ENCODE measurements at places on chromosomes 2 and 18. TPM values are rescaled to one million over a fixed set of nuclear protein-coding genes. Genes with fewer than 3 reads are reported as not detected.

DNA sequence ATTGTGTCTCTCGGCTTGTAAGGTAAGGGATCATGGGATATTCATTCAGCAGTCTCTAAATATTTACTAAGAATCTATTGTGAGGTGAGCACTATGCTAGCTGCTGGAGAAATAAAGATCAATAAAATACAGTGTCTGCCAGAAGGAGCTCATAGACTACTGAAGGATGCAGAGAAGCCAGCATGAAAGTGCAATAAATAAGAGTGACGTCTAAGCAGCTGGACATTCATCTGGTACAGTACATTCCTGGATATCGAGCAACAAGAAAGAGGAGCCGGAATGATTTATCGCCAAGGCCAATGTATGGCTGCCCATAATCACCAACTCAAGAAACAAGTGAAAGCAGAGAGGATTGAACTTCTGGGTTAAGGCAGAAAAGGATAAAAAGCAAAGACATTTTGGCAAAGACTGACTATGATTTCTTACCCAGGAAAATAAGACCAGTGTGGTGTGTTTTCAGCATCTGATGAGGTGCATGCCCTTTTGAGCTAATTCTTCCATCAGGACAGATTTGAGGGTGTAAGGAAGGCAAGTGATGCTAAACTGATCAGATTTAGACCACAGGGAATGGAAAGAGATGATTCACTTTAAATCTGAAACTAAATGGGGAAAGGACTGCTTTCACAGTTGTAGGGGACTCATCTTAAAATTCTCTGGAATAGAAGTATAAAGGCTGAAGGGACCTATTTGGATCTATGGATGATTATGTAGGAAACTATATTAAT is 18.7 kb upstream of the LMAN1 start:
- H3K27me3 ChIP-seq: peaks cover 9% of the 10 kb centered on the region
- no peaks in the 10 kb centered on the region for H3K4me1 ChIP-seq
- no peak for DNase-seq
- H3K36me3 ChIP-seq: peaks cover 2% of the 10 kb centered on the region

SNORC gene
- 4.0 TPM for total RNA-seq

DNA sequence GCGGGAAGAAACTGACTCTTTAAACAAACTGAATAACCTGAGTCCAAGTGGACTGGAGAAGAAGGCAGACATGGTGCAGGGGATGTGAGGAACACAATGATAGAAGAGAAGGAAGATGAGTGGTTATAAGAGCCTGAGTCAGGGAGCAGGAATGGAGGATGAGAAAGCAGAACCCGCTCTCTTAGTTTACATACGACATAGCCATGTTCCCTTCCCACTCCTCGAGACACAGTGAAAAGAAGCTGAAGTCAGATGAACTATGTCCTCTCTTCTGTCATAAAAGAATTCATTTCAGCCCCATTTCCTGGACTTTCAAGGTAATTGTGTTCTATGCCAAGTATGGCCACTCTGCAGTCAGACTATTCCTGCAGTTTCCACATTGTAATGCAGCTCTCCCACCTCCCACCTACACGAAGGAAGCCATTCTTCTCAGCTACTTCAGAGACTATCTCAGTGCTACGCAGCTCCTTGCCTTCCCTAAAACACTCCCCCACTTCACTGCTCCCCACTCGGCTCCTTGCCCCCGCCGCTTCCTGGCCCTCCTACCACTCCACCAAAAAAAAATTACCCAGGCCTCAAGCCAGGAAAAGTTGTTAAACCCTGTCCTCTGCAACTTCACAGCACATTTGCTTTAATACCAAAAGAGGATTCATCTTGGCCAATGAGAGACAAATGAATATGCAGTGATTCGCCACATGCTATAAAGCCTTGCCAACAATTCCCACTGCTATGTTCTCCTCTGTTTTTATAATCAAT is 323.4 kb upstream of the EPHA4 start:
- DNase-seq: no peak
- no peaks in the 10 kb centered on the region for H3K27me3 ChIP-seq
- H3K4me1 ChIP-seq: no peaks in the 10 kb centered on the region
- H3K36me3 ChIP-seq: no peaks in the 10 kb centered on the region
- H3K27ac ChIP-seq: no peak overlapping the region
- no peak overlapping the region for H3K4me3 ChIP-seq

- peaks cover 44% of the 10 kb centered on the region for H3K27me3 ChIP-seq
- no peak overlapping the region for H3K4me3 ChIP-seq
- no peak overlapping the region for H3K27ac ChIP-seq
- no peak for DNase-seq
Measured at GRCh38 chr2:233925402-233925801, 8.2 kb downstream of the TRPM8 start.

NYAP2 gene
- total RNA-seq: 0.05 TPM

- H3K4me1 ChIP-seq: no peaks in the 10 kb centered on the region
- H3K4me3 ChIP-seq: no peak overlapping the region
- no peak for DNase-seq
- peaks cover 3% of the 10 kb centered on the region for H3K27me3 ChIP-seq
- no peaks in the 10 kb centered on the region for H3K36me3 ChIP-seq
Measured at GRCh38 chr2:29401994-29402393, 286.8 kb downstream of the CLIP4 start.

- DNase-seq: no peak
- no peak overlapping the region for H3K27ac ChIP-seq
- H3K4me1 ChIP-seq: no peaks in the 10 kb centered on the region
- H3K27me3 ChIP-seq: peaks cover 4% of the 10 kb centered on the region
- no peaks in the 10 kb centered on the region for H3K36me3 ChIP-seq
Measured at GRCh38 chr18:78419171-78419570, 560.4 kb upstream of the SALL3 start.

ABCG8 gene
- not detected for total RNA-seq

KCNS3 gene
- not detected for total RNA-seq

ORC2 gene
- total RNA-seq: 66.8 TPM

EHD3 gene
- total RNA-seq: 3.2 TPM

DNA sequence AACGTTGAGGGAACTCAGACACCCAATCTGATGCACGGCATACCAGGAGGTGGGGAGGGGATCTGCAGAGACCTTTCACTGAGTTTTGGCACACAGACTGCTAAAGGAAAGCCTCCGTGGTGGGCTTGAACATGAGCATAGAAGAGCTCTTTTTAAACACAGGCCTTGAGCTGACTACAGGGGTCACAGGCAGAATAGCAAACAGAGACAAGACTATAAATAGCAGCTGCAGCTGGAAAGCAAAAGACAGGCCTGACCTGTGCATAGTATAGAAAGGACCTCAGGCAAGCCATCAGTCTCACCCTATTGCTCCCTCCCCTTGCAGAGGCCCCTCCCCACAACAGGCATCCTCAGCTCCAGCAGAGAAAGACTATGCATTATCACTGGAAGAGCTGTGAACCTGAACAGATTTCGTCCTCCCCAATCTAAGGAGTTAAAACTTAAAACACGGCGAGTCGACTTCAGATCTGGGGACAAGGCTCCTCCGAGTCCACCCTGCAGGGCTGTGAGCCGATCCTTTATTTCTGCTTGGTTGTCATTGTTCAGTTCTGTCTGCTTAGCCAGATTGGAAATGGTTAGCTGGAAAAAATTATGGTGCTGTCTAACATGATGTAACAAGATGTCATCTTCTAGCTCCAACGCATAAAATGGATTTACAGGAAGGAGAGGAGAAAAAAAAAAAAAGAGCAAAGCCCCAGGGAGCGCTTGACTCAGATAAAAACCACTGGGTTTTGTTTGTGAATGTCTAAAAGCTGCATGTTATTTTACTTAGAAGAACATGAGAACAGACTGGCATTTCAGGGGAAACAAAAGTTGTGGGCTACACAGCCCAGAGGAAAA is 25.2 kb upstream of the LCLAT1 start:
- peak; percentile 65 for DNase-seq
- peak overlapping the region; percentile 66 for H3K4me3 ChIP-seq
- H3K4me1 ChIP-seq: peaks cover 50% of the 10 kb centered on the region
- no peaks in the 10 kb centered on the region for H3K27me3 ChIP-seq
- peak overlapping the region; percentile 91 for H3K27ac ChIP-seq

DNA sequence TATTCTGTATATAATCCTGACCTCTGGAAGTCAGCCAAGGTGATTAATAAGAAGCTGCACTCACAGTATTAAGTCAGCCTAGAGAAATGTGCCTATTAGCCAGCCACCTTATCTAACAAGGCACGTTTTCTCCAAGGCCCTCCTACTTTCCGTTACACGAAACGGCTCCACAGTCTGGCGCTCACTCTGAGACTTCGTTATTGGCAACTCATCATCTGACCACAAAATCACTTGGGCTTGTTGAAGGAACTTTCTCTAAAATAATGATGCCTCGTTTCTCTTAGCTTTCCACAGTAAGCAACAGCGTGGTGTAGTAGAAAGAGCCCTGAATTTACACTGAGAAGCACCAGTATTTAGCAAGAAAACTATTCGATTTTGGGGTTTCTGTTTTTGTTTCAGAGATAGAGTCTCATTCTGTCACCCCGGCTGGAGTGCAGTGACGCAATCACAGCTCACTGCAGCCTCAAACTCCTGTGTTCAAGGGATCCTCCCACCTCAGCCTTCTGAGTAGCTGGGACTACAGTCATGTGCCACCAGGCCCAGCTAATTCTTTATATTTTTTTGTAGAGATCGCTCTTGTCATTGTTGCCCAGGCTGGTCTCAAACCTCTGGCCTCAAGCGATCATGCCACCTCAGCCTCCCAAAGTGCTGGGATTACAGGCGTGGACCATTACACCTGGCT is 53.6 kb upstream of the SLC14A1 start:
- H3K27me3 ChIP-seq: no peaks in the 10 kb centered on the region
- peak; percentile 27 for DNase-seq

SGPP2 gene
- total RNA-seq: 0.31 TPM

DNA sequence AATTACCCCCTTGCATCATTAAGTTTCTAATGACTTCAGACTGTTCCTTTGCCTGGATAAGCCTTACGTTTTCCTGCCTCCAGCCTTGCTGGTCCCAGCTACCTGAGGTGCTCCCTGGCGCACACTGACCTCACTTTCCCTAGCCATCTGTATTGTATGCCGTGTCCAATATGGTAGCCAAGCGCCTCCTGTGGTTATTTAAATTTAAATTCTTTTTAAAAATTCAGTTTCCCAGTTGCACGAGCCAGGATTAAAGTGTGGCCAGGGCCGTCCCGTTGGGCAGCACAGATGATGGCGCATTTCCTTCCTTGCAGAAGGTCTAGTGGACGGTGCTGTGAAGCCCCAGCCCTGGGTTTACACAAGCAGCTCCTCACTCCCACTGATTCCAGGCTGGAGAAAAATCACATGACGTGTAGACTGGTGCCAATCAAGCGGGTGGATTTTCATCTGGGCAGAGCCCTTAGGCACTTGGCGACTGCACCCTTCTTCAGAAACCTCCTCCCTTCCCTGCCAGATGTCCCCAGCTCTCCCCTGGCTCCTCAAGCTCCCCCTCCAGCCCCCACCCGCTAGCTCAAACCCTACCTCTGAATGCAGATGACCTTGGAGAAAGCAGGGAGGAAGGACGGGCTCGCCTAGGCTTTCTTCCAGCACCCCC is 33.9 kb downstream of the ACKR3 start:
- H3K27me3 ChIP-seq: peaks cover 44% of the 10 kb centered on the region
- H3K4me3 ChIP-seq: no peak overlapping the region
- DNase-seq: no peak
- peaks cover 13% of the 10 kb centered on the region for H3K4me1 ChIP-seq

- H3K27ac ChIP-seq: no peak overlapping the region
- H3K4me1 ChIP-seq: peaks cover 5% of the 10 kb centered on the region
- no peak overlapping the region for H3K4me3 ChIP-seq
- no peaks in the 10 kb centered on the region for H3K27me3 ChIP-seq
Measured at GRCh38 chr2:37767959-37768925, 96.8 kb upstream of the CDC42EP3 start.

KIF1A gene
- total RNA-seq: not detected

DNA sequence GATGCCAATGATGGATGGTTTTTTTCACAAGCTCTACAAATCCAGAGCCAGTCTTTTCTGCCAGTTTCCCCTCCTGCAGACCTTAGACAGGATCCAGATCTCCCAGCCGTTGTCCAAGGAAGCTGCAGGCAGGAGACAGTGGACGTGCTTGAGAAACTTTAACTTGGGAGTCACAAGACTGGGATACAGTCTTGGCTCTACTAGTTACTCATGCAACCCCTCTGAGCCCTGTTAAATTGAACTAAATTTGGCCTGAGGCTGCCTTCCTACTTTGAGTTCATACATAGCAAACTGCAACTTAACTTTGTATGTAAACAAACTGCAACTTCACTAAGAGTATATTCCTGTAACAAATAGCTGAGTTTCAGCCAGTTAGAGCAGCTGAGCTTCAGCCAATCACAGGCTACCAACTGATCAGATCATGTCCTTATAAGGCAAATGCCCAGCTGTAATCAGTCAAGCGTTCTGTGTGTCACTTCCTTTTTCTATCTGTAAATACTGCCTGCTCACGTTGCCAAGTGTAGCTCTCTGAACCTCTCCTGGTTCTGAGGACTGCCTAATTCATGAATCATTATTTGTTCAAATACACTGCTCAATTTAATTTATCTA is 140.9 kb downstream of the CAPN13 start:
- H3K4me1 ChIP-seq: no peaks in the 10 kb centered on the region
- no peak overlapping the region for H3K4me3 ChIP-seq
- no peaks in the 10 kb centered on the region for H3K27me3 ChIP-seq
- no peak overlapping the region for H3K27ac ChIP-seq

ZAP70 gene
- 503 TPM for total RNA-seq

- no peak overlapping the region for H3K27ac ChIP-seq
- no peak overlapping the region for H3K4me3 ChIP-seq
- H3K27me3 ChIP-seq: peaks cover 9% of the 10 kb centered on the region
- DNase-seq: no peak
Measured at GRCh38 chr2:3102081-3102921, 275.3 kb downstream of the EIPR1 start.

- no peak for DNase-seq
- H3K27ac ChIP-seq: no peak overlapping the region
- H3K4me1 ChIP-seq: no peaks in the 10 kb centered on the region
Measured at GRCh38 chr2:151523850-151524249, 114.1 kb downstream of the RIF1 start.

- peak overlapping the region; percentile 34 for H3K4me3 ChIP-seq
- DNase-seq: no peak
- no peak overlapping the region for H3K27ac ChIP-seq
- no peaks in the 10 kb centered on the region for H3K36me3 ChIP-seq
- H3K27me3 ChIP-seq: peaks cover 9% of the 10 kb centered on the region
Measured at GRCh38 chr2:119415630-119416029, 16.0 kb upstream of the TMEM37 start.

ITM2C gene
- 30.9 TPM for total RNA-seq

GRCh38 chr2:128604045-128604444 is 285.4 kb upstream of the HS6ST1 start:
- no peaks in the 10 kb centered on the region for H3K4me1 ChIP-seq
- H3K36me3 ChIP-seq: no peaks in the 10 kb centered on the region
- H3K27me3 ChIP-seq: no peaks in the 10 kb centered on the region
- no peak overlapping the region for H3K27ac ChIP-seq
- no peak overlapping the region for H3K4me3 ChIP-seq

GRCh38 chr2:95372845-95373244 is 29.7 kb upstream of the FAHD2A start:
- H3K27ac ChIP-seq: no peak overlapping the region
- H3K4me3 ChIP-seq: no peak overlapping the region
- H3K27me3 ChIP-seq: peaks cover 24% of the 10 kb centered on the region
- peaks cover 8% of the 10 kb centered on the region for H3K4me1 ChIP-seq
- peaks cover 13% of the 10 kb centered on the region for H3K36me3 ChIP-seq
- no peak for DNase-seq

SPP2 gene
- total RNA-seq: not detected

- no peak overlapping the region for H3K27ac ChIP-seq
- H3K27me3 ChIP-seq: peaks cover 23% of the 10 kb centered on the region
- H3K4me3 ChIP-seq: no peak overlapping the region
- no peaks in the 10 kb centered on the region for H3K4me1 ChIP-seq
Measured at GRCh38 chr2:1870431-1870830, 126.1 kb upstream of the PXDN start.

BBS5 gene
- 2.4 TPM for total RNA-seq

Measured in naive thymus-derived CD8-positive, alpha-beta T cell (primary cell).